ENCODE measurements at places on chromosomes 1 and 21.

DNA sequence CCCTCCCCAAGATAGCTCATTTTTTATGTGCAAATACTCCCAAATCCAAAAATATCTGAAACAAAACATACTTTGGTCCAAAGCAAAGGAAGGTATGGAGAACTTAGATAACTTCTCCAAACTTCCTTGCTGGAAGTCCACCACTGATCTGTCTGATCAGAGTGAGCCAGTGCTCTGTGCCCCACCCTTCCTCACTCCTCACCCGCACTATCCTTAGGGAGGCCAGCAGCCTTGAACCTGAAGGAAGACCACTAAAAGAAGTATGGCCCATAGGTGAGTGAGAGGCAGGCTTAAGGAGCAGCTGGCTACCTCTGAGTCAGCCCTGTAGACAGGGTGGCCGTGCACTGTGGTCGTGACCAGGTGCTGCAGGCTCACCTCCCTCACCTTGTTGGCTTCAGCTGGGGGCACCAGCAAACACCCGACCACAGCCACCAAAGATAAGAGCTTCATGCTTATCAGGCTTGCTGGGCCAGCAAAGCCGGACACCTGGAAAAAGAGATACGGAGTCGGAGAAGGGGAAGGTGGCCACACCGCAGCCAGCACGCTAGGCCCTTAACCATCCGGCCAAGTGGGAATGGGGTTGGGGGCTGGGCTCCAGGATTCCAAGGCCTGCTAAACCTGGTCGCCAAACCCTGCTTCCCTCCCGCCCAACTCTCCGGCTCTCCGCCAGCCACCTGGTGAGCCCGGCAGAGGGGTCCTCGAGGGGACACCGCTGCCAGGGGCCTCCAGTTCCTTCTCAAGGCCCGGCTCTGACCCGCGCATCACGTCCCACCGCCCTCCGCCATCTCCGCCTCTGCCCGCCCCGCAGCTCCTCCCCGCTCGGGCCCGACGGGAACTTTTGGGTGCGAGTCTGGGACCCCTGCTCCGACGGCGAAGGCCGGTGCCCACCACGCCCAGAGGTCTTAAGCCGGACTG, 543 bp downstream of the TMEM9 start:
- DNase-seq, result peak; percentile 16

GRCh38 chr1:7385471-7386225, 385.4 kb upstream of the VAMP3 start:
- no peak for DNase-seq

- no peak for DNase-seq
Observed at GRCh38 chr1:8431784-8432183, 113.9 kb downstream of the SLC45A1 start.

DNA sequence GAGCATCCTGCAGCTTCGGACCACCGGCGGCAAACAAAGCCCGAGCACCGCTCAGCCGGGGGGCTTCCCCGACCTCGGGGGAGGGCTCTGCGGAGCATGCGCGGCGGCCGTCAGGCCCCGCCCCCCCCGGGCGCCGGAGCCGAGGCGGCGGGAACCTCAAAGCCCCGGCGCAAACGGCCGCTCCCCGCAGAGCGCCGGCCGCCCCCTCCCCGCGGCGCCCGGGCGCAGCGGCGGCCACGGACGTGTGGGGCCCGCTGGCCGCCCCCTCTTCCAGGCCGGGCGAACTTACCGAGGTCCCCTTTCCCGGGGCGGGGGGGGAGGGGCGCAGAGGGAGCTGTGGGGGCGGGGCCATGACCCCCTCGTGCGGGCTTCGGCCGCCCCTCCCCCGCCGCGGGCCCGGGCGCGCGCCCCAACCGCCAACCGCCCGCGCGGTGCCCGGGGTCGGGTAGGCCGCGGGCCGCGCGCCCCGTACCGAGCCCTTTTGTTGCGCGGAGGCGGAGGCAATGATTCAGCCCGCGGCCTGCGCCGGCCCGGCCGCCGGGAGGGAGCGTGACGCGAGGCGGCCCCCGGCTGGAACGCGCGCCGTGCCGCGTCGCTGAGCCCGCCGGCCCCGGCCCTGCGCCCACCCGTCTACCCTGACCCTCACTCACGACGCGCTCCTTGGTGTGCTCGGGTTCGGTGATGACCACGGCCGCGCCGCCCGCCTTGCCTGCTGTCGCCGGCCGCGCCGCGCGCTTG, 1.7 kb downstream of the RCC2 start:
- peak; percentile 22 for DNase-seq

GRCh38 chr1:50105433-50105832, 3.3 kb upstream of the ELAVL4 start:
- no peak for DNase-seq

DNA sequence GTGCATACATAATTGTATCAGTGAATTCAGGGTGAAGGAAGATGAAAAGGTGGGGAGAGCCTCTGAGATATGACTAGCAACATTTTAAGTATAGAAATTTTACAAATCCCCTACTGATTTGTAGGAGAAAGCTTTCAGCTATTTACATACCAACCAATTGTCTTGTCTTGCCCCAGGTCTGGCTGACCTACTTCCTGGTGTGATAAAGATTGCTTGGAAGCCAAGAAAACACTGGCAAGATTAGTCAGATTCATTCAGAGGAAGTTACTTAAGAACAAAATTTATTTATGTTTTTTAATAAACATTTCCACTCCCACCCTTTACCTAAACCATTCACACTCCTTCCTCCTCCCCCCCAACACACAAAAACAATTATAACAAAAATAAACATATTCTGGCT, 17.5 kb downstream of the PTGS2 start:
- no peak for DNase-seq

GRCh38 chr1:213969958-213970555, 17.7 kb upstream of the PROX1 start:
- no peak for DNase-seq

DNA sequence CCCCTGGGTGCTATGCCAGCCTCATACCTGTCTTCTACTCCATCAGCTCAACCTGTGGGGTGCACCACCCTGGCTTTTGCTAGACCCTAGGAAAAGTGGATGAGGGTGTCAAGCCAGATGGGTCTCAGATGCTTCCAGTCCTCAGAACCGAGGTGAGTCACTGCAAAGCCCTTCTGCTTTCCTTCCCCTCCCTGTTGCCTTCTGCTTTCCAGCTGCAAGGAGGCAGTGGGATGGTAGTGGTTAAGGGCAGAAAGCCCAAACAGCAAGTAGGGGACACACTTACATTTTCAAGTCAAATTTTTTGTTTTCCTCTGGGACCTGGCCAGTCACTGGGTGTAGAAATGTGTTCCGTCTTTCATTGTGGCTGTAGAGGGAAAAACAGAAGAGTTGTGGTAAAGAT, 60.7 kb upstream of the GOLT1A start:
- DNase-seq, result no peak

DNA sequence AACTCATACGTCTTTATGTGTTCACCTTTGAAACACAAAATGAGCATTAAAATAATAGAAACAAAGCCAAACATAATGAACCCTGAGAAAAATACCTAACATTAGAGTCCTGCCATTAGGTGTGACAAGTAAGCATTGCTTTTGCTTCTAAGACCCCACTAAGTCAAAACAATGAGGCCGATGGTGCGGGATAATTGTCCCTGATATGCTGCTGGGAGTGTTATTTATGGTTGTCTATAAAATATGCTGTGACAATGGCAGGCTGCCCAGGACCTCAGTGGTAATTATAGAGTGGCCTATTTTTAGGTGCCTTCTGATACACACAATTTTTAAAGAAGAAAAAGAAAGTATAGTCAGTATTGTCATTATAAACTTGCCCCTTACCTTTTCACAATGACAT, 1423.1 kb downstream of the AMY1C start:
- no peak for DNase-seq

DNA sequence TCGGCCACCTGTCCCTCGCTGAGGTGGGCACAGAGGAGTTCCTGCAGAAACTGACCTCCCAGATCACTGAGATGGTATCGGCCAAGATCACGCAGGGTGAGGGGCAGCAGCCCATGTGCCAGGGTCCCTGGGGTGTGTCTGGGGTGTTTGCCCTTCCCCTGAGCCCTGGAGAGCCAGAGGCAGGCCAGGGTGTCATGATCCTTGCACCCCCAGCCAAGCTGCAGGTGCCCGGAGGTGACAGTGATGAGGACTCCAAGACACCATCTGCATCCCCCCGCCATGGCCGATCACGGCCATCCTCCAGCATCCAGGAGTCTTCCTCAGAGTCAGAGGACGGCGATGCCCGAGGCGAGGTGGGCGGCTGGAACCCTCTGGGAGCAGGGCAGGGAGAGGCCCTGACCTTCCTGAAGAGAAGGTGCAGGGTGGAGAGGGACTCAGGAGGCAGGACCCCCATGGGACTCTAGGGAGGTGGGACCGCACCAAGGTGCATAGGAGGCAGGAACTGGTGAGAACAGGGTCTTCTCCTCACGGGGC, 69.5 kb downstream of the TRIM11 start:
- no peak for DNase-seq

GRCh38 chr1:66539491-66539890, 5.5 kb downstream of the SGIP1 start:
- DNase-seq, result no peak

DNA sequence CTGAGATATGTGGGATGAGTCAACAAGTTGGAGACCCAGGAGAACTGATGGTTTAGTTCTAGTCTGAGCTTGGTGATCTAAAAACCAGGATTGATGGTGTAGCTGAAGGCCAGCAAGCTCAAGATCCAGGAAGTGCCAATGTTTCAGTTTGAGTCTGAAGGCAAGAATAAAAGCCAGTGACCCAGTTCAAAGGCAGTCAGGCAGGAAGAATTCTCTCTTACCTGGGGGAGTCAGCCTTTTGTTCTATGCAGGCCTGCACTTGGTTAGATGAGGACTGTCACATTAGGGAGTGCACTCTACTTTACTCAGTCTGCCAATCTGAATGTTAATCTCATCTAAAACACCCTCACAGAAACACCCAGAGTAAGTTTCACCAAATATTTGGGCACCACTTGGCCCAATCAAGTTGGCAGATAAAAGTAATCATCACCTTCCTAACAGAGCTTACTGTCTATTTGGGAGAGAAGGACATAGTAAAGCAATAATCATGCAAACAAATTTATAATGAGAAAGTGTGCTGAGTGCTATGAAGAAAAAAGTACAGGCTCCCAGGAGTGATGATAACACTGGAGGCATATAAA, 63.4 kb downstream of the TSEN15 start:
- DNase-seq, result no peak

DNA sequence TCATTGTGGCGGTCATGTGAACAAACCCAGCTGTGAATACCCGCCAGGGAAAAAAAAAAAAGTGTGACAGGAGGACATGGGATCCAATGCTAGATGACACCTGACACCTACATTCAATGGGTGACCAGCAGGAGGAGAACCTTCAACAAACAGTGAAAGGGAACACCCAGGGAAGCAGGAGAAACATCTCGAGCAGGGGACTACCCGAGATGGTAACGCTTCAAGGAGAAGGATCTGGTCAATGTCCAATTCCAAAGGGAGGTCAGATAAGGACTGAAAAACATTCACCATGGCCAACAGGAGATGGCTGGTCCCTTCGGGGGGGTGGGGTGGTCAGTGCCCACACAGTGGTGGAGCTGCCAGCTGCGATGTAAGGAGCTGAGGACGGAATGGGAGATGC, 46.3 kb downstream of the PTPN14 start:
- DNase-seq, result no peak

- no peak for DNase-seq
Observed at GRCh38 chr1:153058826-153059784, 1.8 kb upstream of the SPRR2A start.

GRCh38 chr1:234230414-234230862, 142.8 kb upstream of the COA6 start:
- no peak for DNase-seq

DNA sequence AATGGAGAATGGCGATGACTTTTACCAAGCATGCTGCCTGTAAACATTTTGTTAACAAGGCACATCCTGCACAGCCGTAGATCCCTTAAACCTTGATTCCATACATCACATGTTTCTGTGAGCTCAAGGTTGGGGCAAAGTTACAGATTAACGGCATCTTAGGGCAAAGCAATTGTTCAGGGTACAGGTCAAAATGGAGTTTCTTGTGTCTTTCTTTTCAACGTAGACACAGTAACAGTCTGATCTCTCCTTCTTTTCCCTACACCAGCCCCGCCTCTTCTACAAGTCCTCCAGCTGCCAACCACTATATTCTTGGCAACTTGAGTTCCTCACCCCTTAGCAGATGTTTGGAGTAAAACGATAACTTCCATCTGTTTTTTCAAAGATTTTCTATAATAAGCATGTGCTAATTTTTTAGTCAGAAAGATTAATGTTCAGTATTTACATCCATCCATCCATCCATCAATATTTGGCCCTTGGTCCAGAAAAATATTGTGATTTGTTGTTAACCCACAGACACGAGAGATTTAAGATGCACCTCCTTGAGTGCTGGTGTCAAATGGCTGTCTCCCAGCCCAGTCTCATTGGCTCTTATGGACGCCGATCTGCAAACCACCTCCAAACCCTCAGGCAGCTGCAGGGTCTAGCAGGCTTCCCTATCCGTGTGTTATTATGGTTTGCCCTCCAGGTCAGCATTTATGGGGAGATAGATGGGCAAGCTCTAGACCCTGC, 3.8 kb downstream of the DNALI1 start:
- no peak for DNase-seq

DNA sequence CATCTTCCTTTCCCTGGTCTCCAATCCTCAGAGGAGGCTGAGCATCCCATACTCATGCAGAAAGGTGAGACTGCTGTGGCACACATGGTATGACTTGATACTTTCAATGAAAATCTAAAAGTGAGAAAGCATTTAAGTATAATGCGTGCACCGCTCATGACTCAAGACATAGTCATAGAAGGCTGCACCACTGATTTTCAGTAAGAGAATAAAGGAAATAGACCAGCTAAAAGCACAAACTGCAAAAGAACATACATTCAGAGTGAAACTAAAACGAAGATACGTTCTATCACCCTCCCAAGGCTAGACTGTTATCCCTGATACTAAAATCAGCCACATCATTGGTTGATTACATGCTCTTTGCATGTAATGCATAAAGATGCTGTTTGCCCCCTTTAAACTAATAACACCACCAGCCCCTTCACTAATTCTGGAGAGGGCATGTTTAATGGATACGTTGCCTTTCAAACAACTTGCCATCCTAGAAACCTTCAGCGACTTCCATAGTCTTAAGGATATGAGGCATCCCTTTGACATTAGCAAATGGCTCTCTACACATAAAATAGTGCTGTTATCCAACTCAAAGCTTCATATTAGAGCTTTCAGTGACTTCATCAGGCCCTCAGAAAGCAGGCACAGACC, 2.1 kb downstream of the PLD5 start:
- DNase-seq, result no peak

- no peak for DNase-seq
Observed at GRCh38 chr1:3465091-3465934, 10.8 kb downstream of the ARHGEF16 start.

DNA sequence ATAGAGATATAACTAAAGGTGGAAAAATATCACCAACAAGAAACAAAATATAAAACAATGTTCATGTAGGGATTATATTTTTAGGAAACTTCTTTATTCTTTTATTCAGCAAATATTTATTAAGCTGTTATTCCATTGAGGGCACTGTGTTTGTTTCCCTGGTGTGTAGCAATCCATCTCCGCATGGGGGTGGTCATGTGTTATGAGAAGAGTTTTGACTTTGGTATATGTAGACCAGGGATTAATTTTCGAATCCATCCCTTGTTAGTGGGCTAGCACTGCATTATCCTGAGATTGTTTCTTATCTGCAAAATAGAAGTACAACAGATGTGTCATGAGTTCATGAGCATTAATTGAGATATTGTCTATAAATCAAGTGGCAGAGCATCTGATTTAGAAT, 190.2 kb upstream of the LRRC7 start:
- no peak for DNase-seq

GRCh38 chr1:44418022-44418673, 13.1 kb downstream of the RNF220 start:
- no peak for DNase-seq

Measured in activated naive CD8-positive, alpha-beta T cell treated with anti-CD3 and anti-CD28 coated beads, Interleukin-2, amount 50 U/mL, for 16 hours (primary cell).